Myometrial cell (primary cell): ENCODE measurements at places on chromosomes 16 and 17. TPM values are rescaled to one million over a fixed set of nuclear protein-coding genes. Genes with fewer than 3 reads are reported as not detected.

The TMEM204 gene
- total RNA-seq, result 28.5 and 39.8 TPM in 2 replicates

The CD19 gene
- not detected in 2 replicates for total RNA-seq

The DOK4 gene
- total RNA-seq, result 43.5 and 47.9 TPM in 2 replicates

The TOX3 gene
- not detected in 2 replicates for total RNA-seq
